Activated effector memory CD4-positive, alpha-beta T cell treated with Interleukin-2 at 50 U/mL for 16 hours (primary cell): ENCODE measurements at places on chromosomes 3 and 15.
A peak's percentile ranks its signal among the peaks of the same experiment; 100 is the strongest.

GRCh38 chr3:98564282-98565005 is 29.0 kb downstream of the CPOX start:
- peak; percentile 46 for DNase-seq

GRCh38 chr3:13268961-13269441 is 151.1 kb downstream of the NUP210 start:
- DNase-seq, result no peak

- no peak for DNase-seq
Observed at GRCh38 chr3:58719684-58720083, 53.1 kb upstream of the FAM3D start.

GRCh38 chr3:179260949-179261765 is 10.2 kb upstream of the KCNMB3 start:
- DNase-seq, result peak; percentile 58

DNA sequence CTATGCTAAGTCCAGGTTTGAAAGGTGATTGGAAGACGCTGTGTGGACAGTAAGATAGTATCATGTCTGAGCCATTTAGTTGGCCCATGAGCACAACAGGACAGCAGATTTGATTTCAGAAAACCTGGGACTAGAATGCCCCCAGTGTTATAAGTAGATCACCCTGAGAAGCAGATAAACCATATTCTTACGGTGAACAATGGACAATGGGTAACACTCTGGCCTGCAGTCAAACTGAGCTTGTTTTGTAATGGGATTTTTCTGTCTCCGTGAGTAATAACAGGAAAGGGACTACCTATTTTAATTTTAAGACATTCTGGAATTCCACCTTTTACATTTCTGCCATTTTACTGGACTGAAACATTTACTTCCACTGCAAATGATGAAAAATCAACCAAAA is 71.5 kb downstream of the LDHAL6B start:
- no peak for DNase-seq

GRCh38 chr3:151290673-151291072 is 12.3 kb upstream of the P2RY14 start:
- no peak for DNase-seq

GRCh38 chr15:99566157-99566897 is 543 bp downstream of the MEF2A start:
- no peak for DNase-seq

DNA sequence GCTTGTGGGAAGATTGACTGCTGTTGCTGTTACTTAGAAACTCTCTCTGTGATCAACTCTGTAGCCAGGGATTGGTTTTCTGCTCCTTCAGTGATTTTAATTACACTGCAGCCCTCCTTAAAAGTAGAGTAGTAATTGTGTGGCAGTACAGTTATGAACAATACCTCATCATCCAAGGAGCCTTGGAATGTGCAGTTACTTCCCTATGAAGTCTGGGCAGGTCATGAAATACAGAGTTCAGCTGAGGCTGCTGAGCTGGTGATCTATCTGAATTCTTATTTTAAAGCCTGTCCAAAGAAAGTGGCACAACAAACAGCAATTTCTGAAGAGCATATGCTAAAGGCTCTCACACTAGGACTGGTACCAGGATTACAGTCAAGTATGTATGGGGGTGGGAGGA is 37.4 kb upstream of the MRPL3 start:
- DNase-seq, result no peak

DNA sequence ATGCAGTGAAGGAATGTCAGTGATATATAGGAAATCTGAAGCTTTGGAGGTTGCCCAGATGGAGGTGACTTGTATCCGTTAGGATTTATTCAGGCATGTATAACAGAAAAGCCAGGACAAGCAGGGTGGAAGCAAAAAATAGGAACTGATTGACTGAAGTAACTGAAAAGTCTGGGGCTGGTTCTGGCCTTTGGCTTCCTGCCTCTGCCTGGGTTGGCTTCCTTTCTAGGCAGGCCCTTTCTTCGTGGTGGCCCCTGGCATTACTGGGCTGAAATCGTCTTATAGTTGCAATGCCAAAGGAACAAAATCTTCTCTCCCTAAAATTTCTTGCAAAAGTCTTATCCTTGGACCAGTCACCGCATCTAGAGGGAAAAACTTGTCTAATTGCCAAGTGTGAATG is 386.1 kb downstream of the PTPRG start:
- DNase-seq, result no peak

- no peak for DNase-seq
Observed at GRCh38 chr3:35335703-35336102, 303.6 kb upstream of the ARPP21 start.

DNA sequence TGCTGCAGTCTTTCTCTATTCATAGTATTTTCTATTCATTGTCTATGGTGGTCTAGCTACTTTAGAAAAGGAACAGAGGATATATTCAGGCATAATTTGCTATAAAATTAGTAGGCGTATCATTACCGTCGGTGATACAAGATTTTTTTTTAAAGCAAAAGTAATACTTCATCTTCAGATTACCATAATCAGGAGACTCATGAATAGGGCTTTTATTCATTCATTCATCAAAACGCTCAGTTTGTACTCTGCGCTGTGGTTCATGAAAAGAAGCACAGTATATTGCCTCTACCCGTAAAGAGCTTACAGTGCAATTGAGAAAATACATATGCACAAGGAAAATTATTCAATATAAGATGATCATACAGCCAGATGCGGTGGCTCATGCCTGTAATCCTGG is 136.7 kb upstream of the CHRM5 start:
- no peak for DNase-seq

GRCh38 chr3:72234391-72234790 is 449.4 kb upstream of the PROK2 start:
- DNase-seq, result no peak
